ENCODE measurements at places on chromosomes 3 and 15.

GRCh38 chr3:193870376-193871219 is 265.4 kb upstream of the HES1 start:
- DNase-seq: no peak

DNA sequence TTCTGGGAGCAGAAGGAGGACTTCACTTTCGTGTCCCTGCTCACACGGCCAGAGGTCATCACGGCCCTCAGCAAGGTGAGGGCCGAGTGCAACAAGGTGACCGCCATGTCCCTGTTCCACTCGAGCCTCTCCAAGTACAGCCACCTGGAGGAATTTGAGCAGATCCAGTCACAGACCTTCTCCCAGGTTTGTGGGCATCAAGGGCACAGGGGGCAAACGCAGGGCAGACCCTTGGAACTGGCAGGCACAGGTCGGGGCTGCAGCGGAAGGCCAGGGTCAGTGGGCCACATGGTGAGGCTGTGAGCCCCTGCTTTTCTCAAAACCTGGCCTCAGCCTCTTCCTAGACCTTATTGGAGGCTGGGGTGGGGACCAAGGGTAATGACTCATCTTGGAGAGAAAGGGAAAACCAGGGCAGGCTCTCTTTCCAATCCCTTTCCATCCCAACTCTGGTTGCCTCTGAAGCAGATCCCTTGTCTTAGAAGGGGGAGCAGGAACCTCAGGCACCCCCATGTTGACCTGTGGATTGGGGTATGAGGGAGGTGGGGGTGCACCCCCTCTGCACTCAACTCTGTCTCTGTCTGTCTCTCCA is 29.5 kb downstream of the DNAH1 start:
- no peak for DNase-seq

GRCh38 chr3:52052831-52053306 is 3.5 kb downstream of the DUSP7 start:
- no peak for DNase-seq

GRCh38 chr3:71900057-71900456 is 115.1 kb upstream of the PROK2 start:
- no peak for DNase-seq

GRCh38 chr3:133210656-133211055 is 172.5 kb downstream of the TMEM108 start:
- DNase-seq: no peak

GRCh38 chr3:66297260-66297873 is 76.6 kb downstream of the SLC25A26 start:
- DNase-seq: no peak

- no peak for DNase-seq
Measured at GRCh38 chr3:155416500-155417118, 123.1 kb upstream of the STRIT1 start.

- DNase-seq: no peak
Measured at GRCh38 chr3:21484057-21484827, 266.8 kb downstream of the ZNF385D start.

DNA sequence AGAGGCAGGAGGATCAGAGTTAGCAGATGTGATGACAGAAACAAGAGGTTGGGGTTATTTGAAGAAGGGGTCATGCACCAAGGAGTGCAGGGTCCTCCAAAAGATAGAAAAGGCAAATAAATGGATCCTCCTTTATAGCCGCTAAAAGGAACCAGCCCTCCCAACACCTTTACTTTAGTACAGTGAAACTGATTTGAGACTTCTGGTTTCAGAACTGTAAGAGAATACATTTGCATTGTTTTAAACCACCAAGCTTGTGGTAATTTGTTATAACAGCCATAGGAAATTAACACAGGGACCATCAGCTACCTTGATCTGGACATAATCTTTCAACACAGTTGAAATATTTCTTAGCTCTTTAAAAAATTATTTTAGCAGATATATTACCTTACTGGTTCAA is 166.6 kb downstream of the TIGIT start:
- DNase-seq: no peak

DNA sequence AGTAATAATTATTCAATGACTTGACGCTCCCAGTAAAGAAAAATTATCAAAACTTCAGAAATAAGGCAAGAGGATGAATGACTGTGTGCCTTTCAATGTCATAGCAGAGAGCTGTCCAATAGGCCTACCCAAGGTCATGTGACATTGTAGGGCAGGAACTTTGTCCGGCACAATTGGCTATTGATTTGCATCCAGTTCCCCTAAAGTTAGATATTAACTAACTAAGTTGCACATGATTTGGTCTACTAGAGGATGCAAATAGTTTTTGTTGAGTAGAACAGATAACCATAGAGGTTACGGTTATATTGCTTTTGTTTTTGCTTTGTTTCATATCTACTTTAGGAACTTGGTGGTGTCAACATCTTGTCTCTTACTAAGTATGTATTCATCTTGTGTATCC is 127.9 kb upstream of the PFN2 start:
- DNase-seq: no peak

DNA sequence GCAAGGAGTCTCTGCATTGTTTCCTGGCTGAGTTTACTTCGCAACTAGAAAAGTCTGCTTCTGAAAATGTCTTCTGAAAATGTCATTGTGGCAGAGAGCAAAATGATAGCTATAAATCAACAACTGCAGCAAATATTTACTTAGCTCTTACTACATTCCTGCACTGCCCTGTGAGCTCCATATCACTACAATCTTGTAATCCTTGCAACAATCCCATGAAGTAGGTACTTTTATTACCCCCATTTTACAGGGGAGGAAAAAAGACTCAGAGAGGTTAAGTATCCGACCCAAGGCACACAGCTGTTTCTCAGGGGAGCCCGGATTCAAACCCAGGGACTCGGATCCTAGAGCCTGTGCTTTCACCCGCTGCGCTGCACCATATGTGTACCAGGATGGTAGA is 34.2 kb upstream of the SPTBN5 start:
- DNase-seq: no peak

DNA sequence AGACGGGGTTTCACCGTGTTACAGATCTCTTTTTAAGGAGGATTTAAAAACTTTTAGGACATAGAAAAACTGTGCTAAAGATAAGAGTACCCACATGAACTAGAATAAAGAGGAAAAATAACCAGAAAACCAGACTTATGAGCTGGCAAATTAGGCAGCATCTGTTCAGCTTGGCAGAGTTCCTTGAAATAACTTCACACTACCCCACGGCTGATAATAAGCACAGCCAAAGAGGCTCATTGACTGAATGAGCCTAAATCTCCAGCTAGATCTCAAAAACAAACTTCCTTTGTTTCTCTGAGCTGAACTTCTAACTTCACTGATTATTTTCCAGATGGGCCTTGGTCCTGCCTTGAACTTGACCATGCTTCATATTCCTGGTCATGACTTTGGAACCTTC is 26.7 kb upstream of the PIK3R4 start:
- no peak for DNase-seq

DNA sequence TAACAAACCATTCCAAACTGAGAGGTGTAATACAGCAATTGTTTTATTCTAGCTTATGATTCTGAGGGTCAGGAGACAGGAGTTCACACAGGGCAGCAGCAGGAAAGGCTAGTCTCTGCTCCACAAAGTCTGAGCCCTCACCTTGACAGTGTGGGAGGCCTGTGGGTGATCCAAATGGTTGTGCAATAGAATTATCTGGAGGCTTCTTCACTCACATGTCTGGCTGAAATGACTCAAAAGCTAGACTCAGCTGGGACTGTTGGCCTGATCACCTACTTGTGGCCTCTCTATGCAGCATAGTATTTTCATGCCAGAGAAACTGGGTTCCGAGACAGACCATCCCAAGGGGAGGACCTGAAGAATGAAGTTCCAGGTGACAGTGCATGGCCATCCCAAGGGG is 233.9 kb upstream of the UBE2E2 start:
- DNase-seq: no peak

DNA sequence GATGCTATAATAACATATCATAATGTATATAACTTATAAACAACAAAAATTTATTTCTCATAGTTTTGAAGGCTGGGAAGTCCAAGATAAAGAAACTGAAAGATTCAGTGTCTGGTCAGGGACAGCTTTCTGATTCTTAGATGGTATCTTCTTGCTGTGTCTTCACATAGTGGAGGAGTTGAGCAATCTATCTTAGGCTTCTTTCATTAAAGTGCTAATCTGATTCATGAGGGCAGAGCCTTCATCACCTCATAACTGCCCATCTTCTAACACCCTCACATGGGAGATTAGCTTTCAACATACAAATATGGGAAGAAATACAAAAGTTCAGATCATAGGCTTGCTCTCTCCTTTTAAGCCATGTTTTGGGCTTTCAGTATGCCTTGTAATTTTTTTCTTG is 774.8 kb upstream of the EPHA6 start:
- no peak for DNase-seq
